GM03348 (cell line): ENCODE measurements at places on chromosomes 11 and 22.
A peak's percentile ranks its signal among the peaks of the same experiment; 100 is the strongest.

GRCh38 chr11:2735053-2735589 lies 35.3 kb upstream of the KCNQ1OT1 start:
- DNase-seq: no peak

DNA sequence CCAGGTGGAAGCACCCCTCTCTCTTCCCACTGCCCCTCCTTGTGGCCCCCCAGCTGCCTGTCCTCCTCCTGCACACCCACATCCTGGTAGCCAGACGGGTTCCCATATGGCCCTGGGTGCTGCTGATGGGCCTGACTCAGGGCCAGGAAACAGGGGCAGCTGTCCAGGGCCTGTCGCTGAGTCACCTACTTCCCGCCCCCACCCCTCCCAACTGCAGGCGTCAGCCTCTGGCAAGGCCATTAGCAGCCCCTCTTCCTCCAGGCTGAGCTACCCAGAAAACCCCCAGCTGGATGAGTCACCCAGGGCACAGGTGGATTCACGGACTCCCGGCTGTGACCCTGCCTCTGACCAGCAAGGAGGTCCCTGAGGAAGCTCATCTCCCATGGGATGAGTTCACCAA lies 6.9 kb upstream of the GAL start:
- peak; percentile 88 for DNase-seq

GRCh38 chr11:94525546-94526324 lies 13.5 kb downstream of the C11orf97 start:
- DNase-seq: peak; percentile 58

GRCh38 chr11:76795936-76796441 lies 12.8 kb downstream of the TSKU start:
- no peak for DNase-seq

- no peak for DNase-seq
These were observed 347.8 kb upstream of the PLET1 start for GRCh38 chr11:112608509-112608908.

- DNase-seq: no peak
These were observed 18.1 kb downstream of the DUSP8 start for GRCh38 chr11:1553808-1554594.

- DNase-seq: peak; percentile 82
These were observed 1.7 kb downstream of the QSER1 start for GRCh38 chr11:32894149-32894827.

GRCh38 chr22:18976197-18976751 lies 40.2 kb upstream of the PRODH start:
- DNase-seq: no peak

- peak; percentile 17 for DNase-seq
These were observed 220.4 kb upstream of the RAG2 start for GRCh38 chr11:36818410-36818809.

DNA sequence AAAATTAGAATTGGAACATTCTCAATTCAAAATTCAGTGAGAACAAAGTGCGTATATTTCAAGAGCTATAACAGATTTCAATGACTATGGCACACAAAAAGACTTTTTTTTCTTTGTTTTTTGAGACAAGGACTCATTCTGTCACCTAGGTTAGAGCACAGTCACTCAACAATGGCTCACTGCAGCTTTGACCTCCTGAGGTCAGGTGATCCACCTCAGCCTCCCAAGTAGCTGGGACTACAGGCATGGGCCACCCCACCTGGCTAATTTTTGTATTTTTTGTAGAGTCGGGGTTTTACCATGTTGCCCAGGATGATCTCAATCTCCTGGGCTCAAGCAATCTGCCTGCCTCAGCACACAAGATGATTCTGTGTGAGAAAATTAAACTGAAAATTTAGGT lies 51.5 kb downstream of the PIK3C2A start:
- DNase-seq: no peak

GRCh38 chr11:122803306-122803705 lies 35.0 kb upstream of the CRTAM start:
- DNase-seq: peak; percentile 79

DNA sequence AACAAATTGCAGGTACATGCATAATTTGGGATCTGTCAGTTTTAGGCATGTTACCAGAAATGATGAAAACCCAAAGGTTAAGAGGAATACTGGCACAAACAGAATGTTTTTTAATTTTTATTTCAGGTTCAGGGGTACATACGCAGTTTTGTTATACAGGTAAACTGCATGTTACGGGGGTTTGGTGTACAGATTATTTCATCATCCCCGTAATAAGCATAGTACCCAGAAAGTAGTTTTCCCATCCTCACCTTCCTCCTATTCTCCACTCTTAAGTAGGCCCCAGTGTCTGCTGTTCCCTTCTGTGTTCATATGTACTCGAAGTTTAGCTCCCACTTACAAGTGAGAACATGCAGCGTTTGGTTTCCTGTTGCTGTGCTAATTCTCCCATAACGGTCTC lies 33.0 kb downstream of the PI4KA start:
- no peak for DNase-seq

- DNase-seq: no peak
These were observed 69.3 kb downstream of the PKNOX2 start for GRCh38 chr11:125233736-125234275.

DNA sequence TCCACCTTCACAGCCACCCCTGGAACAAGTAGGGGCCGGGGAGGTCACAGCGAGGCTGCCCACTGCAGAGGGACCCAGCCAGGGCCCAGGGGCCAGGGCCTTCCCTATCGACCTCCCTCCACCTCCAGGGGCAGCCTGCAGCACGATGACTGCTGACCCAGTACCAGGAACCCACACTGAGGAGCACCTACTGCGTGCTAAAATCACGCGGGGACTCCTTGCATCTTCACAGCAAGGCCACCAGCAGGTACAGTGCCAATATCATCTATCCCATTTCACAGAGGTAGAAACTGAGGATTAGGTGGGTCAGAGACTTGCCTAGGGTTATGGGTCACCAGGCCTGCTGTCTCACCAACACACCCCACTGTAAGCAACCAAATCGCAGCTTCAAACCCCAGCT lies 14.6 kb downstream of the MACROD1 start:
- no peak for DNase-seq

DNA sequence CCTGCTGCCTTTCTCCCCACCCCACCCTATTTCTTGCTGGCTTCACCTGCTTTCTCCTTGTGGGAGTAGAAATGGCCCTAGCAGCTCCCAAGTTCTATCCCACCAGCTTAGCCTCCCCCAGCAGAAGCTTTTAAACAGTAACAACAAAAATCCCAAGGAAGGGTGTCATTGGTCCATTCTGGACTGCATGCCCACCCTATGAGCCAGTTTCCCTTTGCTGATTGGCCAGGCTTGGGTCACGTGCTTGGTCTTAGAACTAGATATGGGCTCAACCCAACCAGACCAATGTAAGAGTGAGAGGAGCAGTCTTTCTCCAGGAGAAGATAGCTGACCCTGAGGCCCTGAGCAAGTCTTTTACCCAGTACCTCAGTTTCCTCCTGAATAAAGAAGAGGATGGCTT lies 2.3 kb downstream of the MTFP1 start:
- no peak for DNase-seq

DNA sequence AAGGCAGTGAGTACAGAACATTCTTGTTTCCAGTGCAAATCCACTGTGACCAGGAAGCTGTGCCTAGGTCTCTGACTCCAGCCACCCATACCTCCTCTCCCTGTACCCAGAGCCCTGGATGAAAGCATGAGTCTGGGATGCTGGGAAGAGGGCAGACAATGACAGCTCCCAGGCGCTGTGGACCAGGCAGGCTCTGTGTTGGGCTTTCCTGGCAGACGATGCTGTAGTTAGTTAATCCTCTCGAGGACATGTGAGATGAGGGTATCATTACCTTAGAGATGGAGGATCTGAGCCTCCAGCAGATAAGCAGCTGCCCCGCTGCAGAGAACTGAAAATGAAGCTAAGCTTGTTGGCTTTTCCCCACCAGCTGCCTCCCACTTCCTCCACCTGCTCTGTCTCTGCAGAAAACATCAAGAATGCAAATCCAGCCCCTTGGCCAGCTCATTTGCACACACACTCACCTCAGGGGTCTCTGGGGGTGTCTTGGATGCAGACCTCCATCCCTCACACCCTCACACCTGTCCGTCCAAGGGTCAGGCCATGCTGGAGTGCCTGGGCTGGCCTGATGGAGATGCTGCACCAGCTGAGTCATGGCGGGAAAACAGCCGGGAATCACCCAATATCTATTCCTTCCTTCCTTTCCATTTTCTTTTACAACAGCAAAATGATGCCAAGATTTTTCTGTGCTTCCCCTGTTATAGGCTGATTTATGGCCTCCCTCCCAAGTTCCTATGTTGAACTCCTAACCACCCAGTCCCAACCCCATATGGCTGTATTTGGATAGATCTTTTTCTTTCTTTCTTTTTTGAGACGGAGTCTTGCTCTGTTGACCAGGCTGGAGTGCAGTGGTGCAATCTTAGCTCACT lies 94.9 kb upstream of the SEPTIN5 start:
- DNase-seq: no peak
